CD4-positive, alpha-beta T cell treated with Interleukin-4 for 1 hour (primary cell): ENCODE measurements at places on chromosomes 16 and 17.

- DNase-seq: no peak
Observed at GRCh38 chr16:75236736-75237397, 14.6 kb downstream of the BCAR1 start.

DNA sequence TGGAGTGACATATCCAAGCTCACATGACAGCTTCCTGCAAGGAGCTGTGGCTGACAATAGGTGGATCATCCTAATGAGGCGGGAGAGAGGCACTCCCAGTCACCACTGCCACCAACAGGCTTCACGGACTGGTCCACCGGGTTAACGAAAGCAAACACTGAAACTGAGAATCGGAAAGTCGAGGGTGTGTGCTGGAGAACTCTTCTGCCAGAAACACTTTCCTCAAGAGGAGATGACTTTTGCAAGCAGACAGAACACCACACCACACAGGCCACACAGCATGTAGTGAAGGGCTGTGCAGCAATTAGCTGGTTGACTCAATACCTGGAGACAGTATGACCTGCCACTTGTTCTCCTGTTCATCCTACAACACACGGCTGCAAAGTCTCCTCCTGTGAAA lies 53.0 kb upstream of the DNAJA2 start:
- DNase-seq: no peak

DNA sequence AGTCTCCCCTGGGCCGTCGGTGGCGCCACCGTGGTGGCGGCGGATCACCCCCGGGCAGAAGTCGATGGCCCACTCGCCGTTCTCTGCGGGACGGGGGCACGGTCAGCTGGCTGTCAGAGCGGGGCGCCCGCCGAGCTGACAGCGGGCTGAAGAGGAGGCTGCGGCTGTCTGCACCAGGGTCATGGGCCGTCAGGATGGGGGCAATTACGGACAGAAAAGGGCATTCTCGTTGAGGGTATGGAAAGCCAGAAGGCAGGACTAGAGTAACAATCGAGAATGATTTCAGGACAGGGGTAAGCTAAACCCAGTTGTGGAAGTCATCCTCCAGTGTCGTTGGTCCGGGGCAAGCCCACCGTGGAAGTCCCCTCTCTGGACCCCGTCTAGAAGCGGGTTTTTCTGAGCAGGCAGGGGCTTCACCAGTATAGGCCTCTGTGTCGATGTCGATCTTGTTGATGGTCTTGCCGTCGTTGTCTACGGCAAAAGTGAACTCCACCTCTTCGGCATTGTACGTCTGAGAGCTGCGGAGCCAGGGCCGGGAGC lies 1.7 kb downstream of the CHRNE start:
- DNase-seq: peak; percentile 32

DNA sequence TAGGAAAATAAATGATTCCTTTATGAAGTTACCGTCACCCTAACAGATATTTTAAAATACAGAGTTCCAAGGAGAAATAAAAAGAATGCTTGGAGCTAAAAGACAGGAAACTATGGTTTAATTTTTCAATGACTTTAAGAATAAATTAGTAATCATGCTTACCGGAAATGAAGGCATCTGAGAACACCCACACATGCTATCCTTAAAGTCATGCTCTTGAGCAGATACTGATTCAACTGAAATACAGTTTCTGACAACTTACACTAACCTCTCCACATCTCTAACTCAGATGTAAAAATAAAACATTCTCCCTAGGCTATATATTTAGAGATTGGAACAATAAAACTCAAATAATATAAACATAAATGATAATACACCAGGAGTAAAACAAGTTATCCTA lies 7.8 kb downstream of the PSMD12 start:
- no peak for DNase-seq

- DNase-seq: no peak
Observed at GRCh38 chr17:71423871-71424546, 696.8 kb upstream of the SOX9 start.

DNA sequence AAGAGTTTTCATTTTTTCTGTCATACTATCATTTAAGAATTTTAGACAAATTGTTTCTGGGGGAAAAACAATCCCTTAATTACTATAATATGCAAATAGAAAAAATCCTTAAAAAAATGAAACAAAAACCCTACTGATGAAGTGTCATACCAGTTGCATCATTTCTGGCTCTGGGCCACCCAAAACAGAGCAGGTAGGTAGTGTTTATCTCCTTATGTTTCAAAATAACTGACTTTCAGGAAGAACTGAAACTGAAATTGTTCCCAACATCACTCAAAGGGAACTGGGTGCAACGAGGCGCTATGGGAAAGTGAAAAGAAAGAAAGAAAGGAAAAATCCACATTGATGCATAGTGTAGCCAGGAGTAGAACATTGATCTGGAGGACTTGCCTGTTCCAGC lies 653.1 kb upstream of the SOX9 start:
- no peak for DNase-seq

GRCh38 chr16:74053826-74054225 lies 242.8 kb upstream of the PSMD7 start:
- no peak for DNase-seq

DNA sequence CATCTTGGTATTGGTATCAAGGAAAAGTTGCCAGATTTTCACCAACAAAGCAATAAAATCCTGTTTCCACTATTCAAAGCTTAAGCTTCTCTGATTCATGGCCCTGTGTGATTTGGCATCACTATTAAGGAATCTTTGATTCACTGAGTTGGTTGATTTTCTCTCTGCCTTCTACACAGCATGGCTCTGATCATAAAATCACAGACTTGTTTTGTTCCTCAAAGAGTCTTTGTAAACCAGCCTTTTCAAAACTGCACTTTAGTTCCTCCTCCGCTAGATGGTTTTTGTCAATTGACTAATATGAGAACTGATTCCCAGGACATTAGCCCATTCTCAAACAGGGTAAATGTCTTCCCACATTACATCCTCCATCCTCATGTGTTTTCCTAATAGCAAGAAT lies 197.6 kb downstream of the DNAH9 start:
- DNase-seq: no peak

DNA sequence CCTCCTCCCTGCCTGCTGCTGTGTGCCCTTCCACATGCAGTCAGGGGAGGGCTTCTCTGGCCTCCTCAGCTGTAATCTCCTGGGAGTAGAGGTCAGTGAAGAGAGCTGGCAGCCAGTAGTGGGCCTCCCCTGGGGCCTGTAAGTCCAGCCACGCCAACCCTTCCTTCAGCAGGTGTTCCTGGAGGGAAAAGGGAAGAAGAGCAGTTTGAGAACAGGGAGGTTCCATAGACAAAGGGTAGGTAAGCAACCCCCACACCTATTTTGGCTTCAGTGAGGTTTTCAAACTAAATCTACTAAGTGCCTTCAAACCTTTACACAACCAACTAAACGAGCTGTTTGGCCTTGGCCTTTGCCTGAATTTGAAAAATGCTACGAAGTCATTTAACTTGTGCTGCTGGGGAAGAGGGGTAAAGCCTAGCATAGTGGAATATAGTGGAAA lies 14.2 kb downstream of the SNF8 start:
- no peak for DNase-seq

DNA sequence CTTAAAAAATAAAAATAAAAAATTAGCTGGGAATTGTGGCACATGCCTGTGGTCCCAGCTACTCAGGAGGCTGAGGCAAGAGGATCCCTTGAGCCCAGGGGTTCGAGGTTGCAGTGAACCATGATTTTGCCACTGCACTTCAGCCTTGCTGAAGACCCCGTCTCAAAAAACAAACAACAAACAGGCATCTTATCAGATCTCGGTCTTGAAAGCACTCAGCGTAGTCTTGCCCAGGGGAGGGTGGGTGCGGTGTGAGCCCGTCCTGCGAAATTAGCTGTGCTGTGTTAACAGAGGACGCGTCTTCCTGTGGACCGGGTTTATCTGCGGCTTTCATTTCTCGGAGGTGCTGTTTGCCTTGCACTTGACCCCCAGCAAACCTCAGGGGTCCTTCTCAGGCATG lies 5.4 kb downstream of the GAA start:
- DNase-seq: no peak

GRCh38 chr17:79399610-79400144 lies 211.2 kb downstream of the RBFOX3 start:
- no peak for DNase-seq

DNA sequence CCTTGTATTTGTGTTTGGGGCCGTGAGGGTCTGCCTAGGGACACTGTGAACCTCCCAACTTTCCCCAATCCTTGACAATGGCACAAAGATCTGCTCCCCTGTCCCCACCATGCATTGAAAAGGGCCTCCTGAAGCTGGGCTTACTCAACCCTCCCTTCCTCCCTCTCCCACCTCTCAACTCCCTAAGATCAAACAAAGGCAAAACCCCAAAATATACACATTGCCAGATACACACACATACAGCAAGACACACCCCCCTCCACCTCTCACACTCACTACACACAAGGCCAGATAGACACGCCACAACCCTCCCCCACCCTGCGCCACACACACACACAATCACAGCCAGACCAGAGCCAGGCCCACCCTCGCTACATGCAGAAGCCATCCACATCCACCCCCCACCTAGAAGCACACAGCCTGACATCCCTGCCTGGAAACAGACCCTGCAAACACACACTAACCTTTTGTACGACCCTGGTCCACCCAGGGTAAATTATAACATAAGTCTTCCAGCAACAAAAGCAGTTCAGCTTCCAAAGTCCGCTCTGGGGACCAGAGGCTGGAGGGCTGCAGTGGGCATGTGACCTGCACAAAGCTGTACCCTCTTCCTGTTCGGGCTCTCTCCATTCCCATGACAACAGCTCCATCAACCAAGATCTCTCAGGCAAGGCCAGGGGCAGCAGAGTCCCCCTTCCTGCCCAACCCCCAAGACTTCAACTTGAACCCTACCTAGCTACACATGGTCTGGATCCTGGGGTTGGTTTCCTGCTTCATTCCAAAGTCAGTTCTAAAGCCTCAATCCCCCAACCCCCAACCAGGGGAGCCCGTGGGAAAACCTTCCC lies 1.9 kb downstream of the PCGF2 start:
- DNase-seq: no peak

GRCh38 chr16:29809850-29810698 lies 1.9 kb upstream of the PRRT2 start:
- no peak for DNase-seq

- no peak for DNase-seq
Observed at GRCh38 chr16:26386096-26386495, 680.6 kb upstream of the C16orf82 start.

GRCh38 chr17:1029196-1029921 lies 32.4 kb downstream of the TIMM22 start:
- DNase-seq: no peak
